ENCODE measurements at places on chromosomes 13 and 19.

DNA sequence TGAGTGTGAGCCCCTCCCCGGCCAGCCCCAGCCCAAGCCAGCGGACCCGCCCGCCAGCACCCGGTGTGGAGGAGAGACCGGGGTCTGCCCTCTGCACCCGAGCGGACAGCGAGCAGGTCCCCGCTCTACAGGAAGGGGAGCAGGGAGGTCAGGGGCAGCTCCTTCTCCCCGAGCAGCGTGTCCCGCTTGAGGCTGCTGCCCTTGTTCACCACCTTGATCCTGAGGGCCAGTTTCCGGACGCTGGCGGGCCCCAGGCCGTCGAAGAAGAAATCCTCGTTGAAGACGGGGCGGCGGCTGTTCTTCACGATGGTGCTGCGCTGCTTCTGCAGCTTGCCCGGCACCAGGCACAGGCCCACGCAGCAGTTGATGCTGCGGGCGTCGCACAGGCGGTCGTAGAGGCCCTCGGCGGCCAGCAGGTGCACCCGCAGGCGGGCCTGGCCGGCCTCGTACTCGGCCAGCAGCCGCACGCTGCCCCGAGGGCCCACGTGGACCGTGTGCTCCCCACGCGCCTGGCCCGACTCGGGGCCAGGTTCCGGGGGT lies 1.9 kb downstream of the C2CD4C start:
- DNase-seq: no peak

DNA sequence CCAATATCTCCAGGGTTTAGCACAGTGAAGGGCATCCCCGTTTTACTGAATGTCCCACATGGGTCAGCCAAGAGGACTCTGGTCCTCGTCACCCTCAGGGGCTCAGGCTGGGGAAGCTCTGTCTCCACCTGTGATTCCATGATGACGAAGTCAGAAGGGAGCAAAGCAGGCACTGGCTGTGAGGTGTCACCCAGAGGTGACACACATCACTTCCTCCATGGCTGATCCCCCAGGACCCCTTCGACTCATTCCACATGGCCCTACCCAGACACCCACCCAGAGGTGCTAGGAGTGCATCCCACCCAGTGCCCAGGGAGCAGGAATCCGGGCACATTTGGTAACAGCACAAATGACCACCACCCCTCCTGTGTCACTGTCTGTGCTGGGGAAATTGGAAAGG lies 145.2 kb upstream of the VSTM2B start:
- DNase-seq: no peak

DNA sequence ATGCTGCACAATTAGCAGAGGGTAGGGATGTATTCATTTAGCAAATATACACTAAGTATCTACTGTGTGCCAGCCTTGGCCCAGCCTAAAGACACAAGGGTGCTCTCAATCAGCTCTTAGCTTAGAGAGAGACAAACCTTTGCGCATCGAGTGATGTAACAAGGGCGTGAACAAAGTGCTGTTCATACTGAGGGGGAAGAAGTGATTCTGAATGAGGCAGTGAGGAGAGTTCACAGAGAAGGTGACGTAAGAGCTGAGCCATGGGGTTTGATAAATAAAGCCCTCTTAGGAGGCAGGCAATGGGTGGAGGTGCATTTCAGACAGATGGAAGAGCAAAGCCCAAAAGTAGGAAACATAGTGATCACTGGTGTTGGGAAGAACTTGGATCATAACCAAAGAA lies 68.5 kb downstream of the FLT1 start:
- DNase-seq: no peak

DNA sequence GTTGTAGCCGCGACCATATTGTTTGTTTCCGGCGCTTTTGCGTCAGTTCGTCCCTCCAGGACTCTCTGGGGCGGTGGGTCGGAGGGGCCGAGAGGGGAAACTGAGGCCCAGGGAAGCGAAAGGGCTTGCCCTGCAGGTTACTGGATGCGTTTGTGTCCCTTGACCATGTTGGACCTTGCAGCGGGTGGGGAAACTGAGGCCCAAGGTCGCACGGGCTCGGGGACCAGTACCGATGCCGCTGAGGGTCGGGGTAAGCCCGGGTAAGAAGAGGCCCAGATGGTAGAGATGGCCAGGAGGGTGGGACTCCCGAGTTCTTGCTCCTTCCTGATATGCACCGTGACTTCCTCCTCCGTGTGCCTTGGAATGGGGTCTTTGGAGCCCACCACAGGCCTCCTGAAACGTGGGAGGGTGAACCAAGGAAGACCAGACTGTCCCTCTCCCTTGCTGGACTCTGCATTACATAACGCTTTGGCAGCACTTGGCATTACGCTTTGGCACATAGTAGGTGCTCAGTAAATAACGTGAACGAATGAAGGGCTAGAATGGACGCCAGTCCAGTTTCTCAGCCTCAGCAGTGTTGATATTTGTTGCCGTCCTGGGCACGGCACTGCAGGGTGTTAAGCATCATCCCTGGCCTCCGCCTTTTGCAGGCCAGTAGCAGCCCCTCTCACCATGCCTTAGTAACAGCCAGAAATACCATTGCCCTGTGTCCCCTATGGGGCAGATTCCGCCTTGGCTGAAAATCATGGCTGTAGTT lies 743 bp downstream of the CHAF1A start:
- no peak for DNase-seq

- peak; percentile 57 for DNase-seq
Observed at GRCh38 chr13:77492982-77493381, 42.5 kb upstream of the SCEL start.

DNA sequence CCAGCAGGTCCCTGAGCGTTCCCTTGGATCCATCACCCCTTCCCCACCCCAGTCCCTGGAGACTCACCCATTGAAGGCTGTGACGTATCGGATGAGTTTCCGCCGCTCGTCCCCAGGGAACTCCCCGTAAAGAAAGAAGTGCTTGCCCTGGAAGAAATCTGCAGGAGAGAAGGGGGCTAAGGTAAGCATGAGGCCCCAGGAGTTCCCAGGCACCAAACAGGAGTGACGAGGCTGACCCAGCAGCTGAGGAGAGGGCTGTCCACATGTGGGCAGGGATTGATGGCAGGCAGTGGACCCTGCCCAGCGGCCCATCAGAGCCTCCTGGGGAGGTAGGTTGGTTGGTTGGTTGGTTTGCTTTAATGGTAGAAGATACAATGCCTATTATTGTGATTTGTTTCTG lies 11.1 kb downstream of the ZNF575 start:
- DNase-seq: no peak

DNA sequence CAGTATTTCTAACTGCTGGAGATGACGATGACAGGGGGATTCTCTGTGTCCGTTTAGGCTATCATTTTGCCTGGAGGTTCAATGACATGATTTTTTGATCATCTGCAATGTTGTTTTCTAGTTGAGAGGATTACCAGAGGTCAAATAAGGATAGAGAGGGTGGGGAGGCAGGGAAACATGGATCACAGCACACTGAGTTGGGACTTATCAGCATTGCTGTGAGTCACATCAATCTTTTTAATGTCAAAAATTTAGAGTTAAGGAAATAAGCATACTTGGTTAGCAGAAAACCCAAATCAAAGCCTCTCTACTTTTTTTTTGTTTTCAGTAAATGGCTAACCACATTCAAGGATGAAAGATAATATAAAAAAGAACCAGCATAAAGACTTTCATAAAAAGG lies 43.0 kb upstream of the CSNK1A1L start:
- no peak for DNase-seq

GRCh38 chr13:32178763-32179162 lies 136.4 kb downstream of the ZAR1L start:
- no peak for DNase-seq

GRCh38 chr19:12666265-12667048 lies at the start of the genes MAN2B1 and WDR83:
MAN2B1 (minus strand) TSS chr19:12666742; CDS start chr19:12666701, 41 bp downstream.
WDR83 (plus strand) TSS chr19:12666807; CDS start chr19:12669791, 2,984 bp downstream.
- peak; percentile 33 for DNase-seq

DNA sequence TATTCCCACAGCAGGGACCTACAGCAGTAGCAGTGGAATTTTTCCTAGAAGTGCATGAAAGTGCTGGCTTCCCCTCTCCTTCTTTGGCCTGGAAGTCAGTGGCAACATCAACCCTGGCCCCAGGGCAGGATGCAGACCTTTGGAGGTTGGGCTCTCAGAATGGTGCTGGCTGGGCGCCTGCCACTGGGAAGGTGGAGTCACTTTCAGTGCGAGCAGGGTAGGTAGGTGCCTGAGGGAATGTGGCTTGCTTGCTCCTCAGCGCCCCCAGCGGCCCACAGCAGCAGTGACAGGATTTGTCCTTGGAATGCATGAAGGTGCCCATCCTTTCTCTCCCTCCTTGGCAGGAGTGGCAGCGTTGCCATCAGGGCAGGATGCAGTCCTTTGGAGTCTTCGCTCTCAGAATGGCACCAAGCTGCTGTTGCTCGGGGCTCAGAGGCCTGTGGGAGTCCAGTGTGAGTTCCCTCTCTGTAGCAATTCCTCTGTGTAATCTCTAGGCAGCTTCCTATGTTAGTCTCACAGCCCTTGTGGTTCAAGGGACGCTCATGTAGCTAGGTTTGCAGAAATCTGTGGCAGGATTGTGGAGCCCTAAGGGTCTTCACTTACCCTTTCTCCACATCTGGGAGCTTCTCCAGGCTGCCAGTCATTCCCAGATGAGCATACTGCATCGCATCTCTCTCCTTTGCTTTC lies 354.4 kb upstream of the DACH1 start:
- peak; percentile 38 for DNase-seq

DNA sequence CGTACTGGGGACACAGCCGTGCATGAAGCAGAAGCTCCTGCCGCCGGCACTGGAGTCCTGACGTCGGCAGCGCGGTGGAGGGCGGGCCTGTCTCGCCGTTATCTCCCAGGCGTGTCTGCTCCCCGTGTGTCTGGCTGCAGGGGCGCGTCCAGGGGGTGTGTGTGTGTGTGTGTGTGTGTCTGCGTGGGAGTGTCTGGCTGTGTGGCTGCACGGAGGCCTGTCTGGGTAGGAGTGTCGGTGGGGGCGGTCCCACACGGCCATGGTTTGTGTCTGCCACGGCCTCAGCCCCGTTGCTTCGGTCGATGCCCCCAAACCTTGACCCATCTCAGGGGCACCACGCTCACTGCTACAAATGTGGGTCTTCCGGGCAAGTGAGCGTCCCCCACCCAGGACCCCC lies 18.3 kb downstream of the ARID3A start:
- DNase-seq: no peak

DNA sequence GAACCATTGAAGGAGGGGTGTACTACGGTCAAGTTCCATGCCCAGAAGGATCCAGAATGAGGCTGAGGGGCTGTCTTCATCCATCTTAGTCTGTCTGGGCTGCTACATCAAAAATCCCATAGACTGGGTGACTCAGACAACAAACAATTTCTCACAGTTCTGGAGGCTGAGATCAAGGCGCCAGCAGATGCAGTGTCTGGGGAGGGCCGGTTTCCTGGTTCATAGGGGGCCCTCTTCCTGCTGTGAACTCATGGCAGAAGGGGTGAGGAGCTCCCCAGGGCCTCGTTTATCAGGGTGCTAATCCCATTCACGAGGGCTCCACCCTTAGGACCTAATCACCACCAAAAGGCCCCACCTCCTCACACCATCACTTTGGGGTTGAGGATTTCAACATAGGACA lies 14.7 kb upstream of the KCTD15 start:
- no peak for DNase-seq

- DNase-seq: no peak
Observed at GRCh38 chr13:91776611-91777193, 378.3 kb downstream of the GPC5 start.

DNA sequence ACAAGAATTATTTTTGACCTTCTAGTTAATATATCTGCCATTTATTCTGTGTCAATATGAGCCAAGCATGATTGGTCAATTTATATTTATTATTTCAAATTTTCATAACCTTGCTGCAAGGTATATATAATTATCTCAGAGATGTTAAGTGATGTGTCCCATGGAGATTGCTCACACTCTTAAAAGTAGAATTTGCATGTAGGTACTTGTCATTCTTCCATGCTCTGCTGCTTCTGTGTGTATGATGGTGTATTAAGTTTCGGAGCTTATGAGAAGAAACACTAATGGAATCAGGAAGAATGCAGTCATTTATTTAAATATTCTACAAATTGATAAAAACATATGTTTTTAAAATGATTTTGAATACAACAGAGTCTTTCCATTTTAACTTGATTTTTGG lies 586.8 kb upstream of the MIR17HG start:
- no peak for DNase-seq

- no peak for DNase-seq
Observed at GRCh38 chr13:70051531-70051930, 56.1 kb upstream of the ATXN8OS start.

DNA sequence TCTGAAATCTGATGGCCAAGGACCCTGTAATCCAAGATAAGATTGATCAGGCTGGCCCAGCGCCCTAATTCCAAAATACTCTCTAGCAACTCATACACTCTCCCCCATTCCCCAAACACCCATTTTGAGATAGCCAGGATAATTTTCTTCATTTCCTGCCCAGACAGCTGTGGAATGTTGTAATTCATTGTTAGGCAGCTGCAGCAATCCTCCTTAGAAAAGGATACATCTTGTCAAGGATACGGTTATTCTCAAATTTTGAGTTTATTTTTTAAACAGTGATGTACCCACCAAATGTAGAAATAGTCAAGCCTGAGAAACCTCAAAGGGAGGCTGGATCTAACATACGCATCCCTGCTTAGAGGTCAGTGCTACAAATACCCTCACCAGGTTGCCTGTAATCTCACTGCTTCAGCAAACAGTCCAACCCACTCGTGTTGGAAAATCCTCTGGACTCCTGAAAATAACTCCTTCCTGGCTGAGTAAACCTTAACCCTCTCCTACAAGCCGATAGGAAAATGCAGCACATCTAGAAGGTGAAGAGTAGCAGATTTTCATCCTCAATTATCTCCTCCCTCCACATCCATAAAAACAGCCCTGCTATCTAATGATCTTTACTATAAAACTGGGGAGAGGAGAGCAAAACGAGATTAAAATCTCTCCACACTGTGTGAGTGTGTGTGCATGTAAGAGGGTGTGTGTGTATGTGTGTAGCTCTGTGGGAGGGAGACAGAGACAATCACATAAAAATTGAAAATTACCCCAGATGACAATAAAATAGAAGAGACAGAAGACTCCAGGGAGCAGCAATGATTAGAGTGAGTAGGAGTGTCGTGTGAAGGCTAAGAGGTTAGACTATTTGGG lies 683.1 kb downstream of the DIAPH3 start:
- no peak for DNase-seq

GRCh38 chr13:78015782-78016181 lies 97.2 kb upstream of the EDNRB start:
- peak; percentile 21 for DNase-seq

- DNase-seq: no peak
Observed at GRCh38 chr19:937259-937694, 11.4 kb downstream of the ARID3A start.

DNA sequence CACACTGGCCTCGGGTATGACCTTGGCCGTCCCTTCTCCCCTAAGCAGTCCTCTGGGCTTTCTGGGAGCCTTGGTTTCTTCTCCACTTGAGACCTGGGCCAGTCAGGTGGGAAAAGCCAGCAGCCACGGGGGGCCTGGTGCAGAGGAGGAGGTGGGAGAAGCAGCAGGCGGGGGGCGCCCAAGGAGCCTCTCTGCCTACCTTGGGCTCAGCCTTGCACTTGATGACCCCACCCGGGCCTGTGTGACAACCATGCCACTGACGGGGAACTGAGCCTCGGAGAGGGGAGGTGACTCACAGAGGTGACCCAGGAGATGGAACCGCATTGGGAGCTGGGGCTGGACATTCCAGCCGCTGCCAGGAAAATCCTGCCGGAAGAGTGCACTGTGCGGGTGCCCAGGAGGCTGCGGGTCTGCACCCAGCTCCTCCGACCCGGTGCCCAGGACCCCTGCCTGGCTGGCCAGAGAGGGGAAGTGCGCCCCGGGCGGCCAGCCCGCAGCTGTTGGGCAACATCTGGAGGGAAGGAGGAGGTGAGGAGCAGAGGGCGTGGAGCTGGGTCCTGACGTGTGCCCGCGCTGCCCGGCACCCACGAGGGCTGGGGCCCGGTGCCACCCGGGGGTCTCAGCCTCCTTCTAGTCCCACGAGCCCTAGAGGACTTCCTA lies 23.4 kb upstream of the SLC7A10 start:
- DNase-seq: no peak

All from renal cortical epithelial cell (primary cell).